ENCODE measurements at places on chromosomes 6 and 20.

DNA sequence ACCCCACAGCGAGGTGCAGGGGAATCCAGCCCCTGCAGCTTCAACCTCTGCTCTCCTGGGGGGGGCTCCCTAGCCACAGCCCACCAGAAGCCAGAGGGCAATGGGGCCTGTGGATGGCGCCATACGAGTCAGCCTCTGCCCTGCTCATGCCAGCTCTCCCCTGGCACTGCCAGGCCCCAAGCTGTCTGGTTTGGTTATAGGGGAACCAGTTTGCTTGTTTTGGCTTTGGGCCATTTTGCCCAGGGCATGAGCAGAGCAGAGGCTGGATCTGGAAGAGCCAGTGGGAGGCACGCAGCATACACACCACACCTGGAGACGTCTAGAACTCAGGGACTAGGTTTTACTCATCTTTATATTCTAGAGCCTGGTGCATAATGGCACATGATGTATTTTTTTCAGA lies 66.7 kb upstream of the SLC22A16 start:
- DNase-seq, result no peak

DNA sequence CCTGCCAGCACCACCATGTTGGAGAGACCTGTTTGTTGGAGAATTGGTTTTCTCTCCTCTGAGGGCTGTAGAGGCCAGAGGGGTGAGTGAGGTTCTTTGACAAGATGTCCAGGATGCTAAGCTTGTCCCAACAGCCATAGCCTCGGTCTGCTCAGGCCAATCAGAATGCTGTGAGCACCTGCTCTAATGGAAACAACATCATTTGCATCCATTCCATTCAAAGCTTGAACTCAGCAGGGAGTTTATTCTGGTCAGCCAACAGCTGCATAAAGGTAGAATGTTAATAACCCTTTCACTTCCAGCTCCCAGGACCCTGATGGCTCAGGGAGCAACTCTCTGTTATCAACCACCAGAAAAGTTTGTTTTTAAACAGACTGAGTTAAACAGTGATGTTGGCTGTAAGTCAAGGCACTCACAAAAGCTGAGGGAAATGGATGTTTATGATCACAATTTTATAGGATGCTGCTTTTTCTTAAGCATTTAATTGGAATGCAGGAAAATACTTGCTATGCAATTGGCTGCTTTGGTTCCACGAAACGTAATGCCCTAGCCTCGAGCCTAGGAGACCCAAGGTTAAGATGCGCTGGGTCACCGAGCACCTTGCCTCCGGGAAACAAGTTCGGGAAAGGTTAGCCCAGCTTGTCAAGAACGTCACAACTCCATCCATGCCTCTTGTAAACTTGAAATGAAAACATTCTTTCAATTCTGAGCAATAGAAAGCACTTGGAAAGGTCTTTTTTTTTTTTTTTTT lies 155.2 kb downstream of the NFATC2 start:
- no peak for DNase-seq

DNA sequence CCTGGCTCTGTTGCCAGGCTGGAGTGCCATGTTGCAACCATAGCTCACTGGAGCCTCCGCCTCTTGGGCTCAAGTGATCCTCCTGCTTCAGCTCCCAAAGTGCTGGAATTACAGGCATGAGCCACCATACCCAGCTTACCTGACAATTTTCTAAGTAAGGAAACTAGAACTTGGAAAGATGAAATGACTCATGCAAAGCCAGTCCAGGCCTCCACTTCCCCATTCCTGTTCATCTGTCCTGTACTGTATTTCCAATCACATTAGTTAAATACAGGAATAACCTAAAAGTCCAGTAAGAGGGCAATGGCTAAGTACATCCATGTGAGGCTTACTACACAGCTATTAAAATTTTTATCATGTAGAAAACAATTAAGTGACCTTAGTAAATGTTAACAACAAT lies 8.3 kb upstream of the ADGB start:
- DNase-seq, result no peak

DNA sequence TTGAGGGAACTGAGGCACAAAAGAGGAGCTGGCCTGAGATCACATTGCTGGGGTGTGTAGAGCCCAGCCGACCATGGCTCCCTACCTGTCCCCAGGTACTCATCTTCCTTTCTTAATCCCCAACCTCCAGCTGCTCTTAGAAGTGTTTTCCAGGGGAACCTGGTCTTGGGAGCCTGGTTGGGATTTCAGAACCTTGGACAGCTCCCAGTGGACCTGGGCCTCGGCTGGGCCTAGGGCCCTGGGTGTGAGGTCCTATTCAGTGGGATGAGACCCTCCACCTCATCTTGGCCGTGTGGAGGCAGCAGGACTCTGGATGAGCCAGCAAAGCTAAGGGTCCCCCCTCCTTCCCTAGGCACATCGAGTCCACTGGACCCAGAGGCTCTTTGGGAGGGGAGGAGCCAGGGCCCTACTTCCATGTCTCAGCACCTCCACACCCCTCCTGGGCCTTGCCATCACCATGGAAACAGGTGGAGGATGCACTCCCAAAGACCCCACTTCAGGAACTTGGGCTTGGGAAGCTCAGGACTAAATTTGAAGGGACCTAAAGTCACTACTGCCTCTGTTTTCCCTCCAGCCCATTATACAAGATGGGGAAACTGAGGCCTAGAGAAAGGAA lies 38.5 kb downstream of the DLGAP4 start:
- peak; percentile 5 for DNase-seq

GRCh38 chr20:36162272-36162966 lies 7.9 kb downstream of the EPB41L1 start:
- DNase-seq, result no peak

- no peak for DNase-seq
These were observed 42.3 kb downstream of the NINL start for GRCh38 chr20:25543068-25543467.
